ENCODE measurements at places on chromosomes 2 and 18.

- no peak for DNase-seq
These were observed 23.6 kb upstream of the SERPINE2 start for GRCh38 chr2:224062481-224063297.

DNA sequence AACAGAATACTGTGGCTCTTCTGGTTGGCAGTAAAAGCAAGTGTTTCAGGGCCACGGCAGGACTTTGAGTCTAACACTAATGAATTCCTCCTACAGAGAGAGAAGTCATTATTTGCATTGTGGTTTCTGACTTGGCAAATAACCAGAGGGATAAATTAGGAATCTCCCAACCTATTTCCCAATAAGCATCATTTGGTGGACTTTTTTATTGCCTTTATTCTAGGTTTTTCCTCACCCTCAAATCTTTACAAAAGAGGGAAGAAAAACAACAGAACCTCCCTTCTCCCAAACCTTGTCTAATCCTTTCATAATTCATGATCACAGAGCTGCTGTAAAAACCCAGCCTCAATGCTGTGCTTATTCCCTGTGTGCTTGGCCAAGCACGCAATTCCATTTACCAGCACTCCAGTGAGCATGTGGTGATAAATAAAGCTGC is 179.7 kb downstream of the AGPS start:
- DNase-seq, result no peak

GRCh38 chr2:241496904-241497877 is 11.2 kb downstream of the STK25 start:
- no peak for DNase-seq

DNA sequence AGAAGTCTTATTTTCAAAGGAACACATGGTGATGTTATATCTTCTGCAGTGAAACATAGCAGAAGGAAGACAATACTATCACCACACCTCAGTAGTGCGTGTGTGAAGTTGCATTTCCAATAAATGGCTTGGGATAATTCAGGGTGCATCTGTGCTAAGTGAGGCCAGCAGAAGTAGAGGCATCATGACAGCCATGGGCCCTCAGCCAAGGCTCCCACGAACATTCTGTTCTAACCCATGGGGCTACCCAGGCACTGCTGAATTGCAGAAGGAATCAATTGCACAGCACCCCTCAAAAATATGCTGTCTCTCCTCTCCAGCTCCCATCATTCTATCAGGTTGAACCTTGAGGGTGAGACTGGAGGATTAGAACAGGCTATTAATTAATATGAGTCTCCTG is 139.5 kb downstream of the RIF1 start:
- no peak for DNase-seq

DNA sequence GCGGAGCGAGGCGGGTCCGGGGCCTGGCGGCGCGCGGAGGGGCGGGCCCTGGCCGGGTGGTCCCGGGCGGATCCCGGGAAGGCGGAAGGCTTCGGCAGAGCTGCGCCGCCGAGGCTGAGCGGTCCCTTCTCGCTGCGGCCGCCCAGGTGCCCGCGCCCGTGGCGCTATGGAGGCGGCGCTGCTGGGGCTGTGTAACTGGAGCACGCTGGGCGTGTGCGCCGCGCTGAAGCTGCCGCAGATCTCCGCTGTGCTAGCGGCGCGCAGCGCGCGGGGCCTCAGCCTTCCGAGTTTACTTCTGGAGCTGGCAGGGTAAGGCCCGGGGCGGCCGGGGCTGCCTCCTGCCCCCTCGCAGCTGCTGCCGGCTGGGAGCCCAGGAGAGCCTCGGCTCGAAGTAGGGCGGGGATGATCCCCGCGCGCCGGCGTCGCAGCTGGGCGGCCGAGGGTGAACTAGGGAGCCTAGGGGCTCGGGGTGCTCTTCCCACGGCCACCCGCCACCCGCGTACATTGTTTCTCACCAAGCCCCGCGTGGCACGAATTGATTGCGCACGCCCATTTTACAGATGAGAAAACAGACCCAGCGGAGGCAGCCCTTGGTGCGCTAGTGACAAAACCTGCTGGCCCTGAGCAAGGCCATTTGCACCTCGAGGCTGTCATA is at the start of gene SLC66A3:
Gene SLC66A3 (plus strand): TSS at position 87 of the 655 bp plus-strand sequence. CDS start 80 bp downstream, at position 167.
- no peak for DNase-seq

DNA sequence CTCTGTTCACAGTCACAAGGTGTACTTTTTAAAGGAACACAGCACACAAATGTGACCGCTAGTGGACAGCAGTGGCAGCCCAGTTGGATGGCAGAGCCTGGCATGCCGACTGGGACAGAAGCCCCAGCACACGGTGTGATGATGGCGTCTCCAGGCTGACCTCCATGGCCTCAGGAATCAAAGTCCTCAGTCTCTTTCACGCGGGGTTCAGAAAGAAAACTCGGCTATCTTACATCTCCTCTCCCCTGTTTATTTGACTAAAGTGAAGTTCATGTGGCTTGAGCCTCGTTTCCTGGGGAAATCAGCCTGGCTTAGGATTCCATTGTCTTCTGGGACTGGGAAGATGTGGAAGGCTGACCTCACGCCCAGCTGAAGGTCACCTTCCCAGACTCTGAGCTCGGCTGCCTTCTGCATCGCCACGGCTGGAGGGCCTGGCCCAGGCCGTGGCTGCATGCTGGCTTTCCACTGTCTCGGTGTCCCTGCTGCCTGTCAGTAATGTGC is 56.1 kb downstream of the ASAP2 start:
- no peak for DNase-seq

GRCh38 chr2:163121483-163121882 is 282.9 kb upstream of the KCNH7 start:
- no peak for DNase-seq

GRCh38 chr2:222309766-222310165 is 11.0 kb upstream of the PAX3 start:
- no peak for DNase-seq

Data from activated CD8-positive, alpha-beta memory T cell treated with anti-CD3 and anti-CD28 coated beads for 1 hour (primary cell).